HFFc6 (cell line): ENCODE measurements at places on chromosomes 6 and 20. TPM values are rescaled to one million over a fixed set of nuclear protein-coding genes. Genes with fewer than 3 reads are reported as not detected.
A peak's percentile ranks its signal among the peaks of the same experiment; 100 is the strongest.

DNA sequence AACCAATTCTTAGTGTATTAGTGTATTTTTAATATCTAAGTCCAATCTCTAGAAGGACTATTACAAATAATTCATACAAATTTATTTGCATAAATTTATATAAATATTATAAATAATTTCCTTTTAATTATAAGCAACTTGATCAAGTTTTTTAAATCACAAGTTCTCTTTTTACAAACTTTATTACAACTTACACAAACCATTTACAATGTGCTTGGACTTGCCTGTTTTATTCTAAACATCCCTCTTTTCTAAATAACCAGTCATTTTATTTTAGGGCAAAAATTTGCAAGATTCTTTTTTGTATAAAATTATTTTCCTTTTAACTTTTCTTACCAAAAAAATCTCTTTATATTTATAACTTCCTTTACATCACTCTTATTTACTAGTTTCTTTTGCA lies 83.5 kb upstream of the SYNCRIP start:
- DNase-seq = no peak

Gene FKBP1C
- total RNA-seq = 0.38 to 0.55 TPM (median 0.54 TPM) in 3 replicates

Gene HDGFL1
- not detected in 2 replicates for total RNA-seq

DNA sequence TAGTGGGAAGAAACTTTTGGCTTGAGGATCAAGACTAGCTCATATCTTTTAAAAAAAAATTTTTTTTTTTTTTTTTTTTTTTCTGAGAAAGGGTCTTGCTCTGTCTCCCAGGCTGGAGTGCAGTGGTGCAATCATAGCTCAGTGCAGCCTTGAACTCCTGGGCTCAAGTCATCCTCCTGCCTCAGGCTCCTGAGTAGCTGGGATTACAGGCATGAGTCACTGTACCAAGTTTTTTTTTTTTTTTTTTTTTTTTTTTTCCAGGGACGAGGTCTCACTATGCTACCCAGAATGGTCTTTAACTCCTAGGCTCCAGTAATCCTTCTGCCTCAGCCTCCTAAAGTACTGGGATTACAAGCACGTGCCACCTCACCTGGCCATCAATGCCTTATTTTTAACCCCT lies 27.9 kb downstream of the GCLC start:
- peak; percentile 41 for DNase-seq

DNA sequence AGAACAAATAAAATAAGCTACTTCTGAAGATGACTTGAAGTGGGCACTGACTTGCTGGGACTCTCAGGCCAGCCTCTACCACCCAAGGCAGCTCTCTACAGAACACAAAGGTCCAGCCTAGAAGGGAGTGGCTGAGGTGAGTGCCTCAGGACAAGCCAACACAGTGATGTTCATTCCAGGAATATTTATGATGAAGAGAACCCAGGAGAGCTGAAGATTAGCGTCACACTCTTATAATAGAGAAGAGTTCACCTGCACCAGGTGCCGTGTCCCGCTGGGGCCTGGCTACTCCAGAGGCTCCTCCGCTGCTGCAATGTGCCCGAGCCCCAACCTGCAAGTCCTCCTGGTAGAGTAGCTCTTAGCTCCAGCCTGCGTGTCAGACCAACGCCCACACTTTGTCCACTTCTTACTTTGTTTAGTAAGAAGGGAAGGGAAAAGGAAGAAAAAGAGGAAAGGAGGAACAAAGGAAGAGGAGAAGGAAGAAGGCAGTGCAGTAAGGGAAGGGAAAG lies 182.4 kb upstream of the QKI start:
- DNase-seq = no peak

- DNase-seq = no peak
Measured at GRCh38 chr20:3080939-3081388, 3.6 kb downstream of the AVP start.

- DNase-seq = no peak
Measured at GRCh38 chr6:113680301-113680700, 176.8 kb upstream of the MARCKS start.

Gene TAGAP
- not detected in 3 replicates for total RNA-seq

Gene GJA10
- not detected in 3 replicates for total RNA-seq

DNA sequence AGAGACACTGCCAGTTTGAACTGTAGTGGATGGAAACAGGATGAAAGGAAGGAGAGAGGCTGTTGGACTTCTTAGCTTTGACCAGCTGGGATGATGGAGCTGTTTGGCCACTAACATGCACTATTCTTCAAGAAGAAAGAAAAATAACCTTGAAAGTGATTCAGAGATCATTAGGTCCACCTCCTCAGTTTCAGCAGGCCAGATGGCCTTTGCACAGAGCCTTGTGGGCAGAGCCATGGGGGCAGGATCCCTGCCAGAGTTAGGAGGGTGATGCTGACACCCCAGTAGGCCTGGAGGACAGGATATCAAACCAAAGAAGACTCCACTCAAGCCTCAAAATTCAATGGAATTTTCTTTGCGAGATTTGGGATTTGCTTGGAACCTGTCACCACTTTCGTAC lies 74.5 kb upstream of the TMEM181 start:
- no peak for DNase-seq

GRCh38 chr6:140594806-140595128 lies 1220.3 kb upstream of the CITED2 start:
- DNase-seq = no peak

Gene RBBP8NL
- total RNA-seq = not detected in 2 replicates

- no peak for DNase-seq
Measured at GRCh38 chr20:10247440-10247839, 28.8 kb downstream of the SNAP25 start.

GRCh38 chr6:1423578-1423977 lies 34.2 kb downstream of the FOXF2 start:
- DNase-seq = no peak

GRCh38 chr20:20365480-20366161 lies 2.3 kb upstream of the INSM1 start:
- DNase-seq = no peak

DNA sequence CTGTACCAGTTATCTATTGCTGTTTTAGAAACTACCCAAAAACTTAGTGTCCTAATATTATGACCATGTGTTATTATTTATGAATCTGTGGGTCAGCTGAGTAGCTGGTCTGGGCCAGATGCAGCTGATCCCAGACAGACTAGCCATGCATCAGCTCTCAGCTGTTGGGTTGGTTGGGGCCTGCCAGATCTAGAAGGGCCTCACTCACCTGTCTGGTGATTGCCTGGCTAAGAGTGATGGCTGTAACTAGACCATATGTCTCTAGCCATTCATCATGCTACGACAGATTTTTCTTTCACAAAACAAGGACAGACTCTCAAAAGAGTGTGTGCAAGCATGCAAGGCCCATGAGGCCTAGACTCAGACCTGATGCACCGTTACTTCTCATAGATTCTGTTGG lies 403.2 kb downstream of the SAMD5 start:
- no peak for DNase-seq

Gene DSP
- 37.5 to 68.4 TPM (median 67.1 TPM) in 3 replicates for total RNA-seq

Gene ZFP57
- not detected in 3 replicates for total RNA-seq

Gene BEND6
- 9.6 to 10.2 TPM (median 9.9 TPM) in 3 replicates for total RNA-seq
